ENCODE measurements at places on chromosomes 2 and 18. TPM values are rescaled to one million over a fixed set of nuclear protein-coding genes. Genes with fewer than 3 reads are reported as not detected.

TCF7L1 gene
- total RNA-seq, result not detected

IL37 gene
- not detected for total RNA-seq

ACTR3 gene
- total RNA-seq, result 267 TPM

ABCB11 gene
- total RNA-seq, result not detected

RIT2 gene
- not detected for total RNA-seq

EML6 gene
- 2.2 TPM for total RNA-seq

CTAGE1 gene
- not detected for total RNA-seq

SKA1 gene
- 0.39 TPM for total RNA-seq

OST4 gene
- 284 TPM for total RNA-seq

BCL11A gene
- 9.2 TPM for total RNA-seq

TCF23 gene
- total RNA-seq, result not detected

REG3G gene
- total RNA-seq, result not detected

CTIF gene
- total RNA-seq, result 6.1 TPM

SALL3 gene
- total RNA-seq, result not detected

KIAA2012 gene
- total RNA-seq, result not detected

C2orf80 gene
- not detected for total RNA-seq

EIPR1 gene
- total RNA-seq, result 25.1 TPM

PCGF1 gene
- 31.5 TPM for total RNA-seq

SCN7A gene
- not detected for total RNA-seq

MATN3 gene
- total RNA-seq, result not detected

C1QL2 gene
- not detected for total RNA-seq

- DNase-seq, result no peak
Measured at GRCh38 chr2:145638675-145639074, 1118.8 kb upstream of the ZEB2 start.

DNA sequence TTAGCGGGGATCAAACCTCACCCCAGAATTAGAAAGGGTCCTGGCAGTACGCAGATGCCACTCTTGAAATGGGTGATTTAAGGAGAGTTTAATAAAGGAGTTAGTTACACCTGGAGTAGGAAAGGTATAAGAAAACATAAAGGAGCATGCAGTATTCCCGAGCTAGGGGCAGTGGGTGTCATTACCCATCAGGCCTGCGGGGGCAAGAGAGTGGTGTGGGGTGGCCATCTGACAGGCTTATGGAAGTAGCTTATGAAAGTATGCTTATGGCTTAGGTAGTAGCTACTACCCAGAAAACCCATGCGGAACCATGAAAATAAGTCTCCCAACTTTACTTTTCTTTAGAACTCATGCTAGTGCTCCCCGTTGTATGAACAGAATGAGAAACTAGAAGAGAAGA, 568.9 kb upstream of the ACVR2A start:
- DNase-seq, result no peak

DNA sequence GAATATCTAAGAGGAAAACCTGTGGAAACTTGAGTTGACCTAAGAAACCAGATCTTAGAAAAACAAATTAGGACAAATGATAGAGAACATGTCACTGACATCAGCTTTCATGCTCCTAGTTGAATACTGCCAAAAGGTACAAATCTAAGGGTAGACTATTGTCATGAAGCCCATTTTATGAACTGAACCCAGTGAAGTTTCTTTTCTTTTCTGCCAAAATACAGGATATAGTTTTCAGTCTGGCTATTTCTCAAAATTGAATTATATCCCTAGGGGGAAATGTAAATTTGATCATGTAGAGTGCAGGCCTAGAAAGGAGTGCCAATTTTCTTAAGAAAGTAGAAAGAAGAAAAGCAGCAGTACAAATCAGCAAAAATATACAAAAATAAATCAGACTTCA, 46.6 kb downstream of the FSIP2 start:
- no peak for DNase-seq

GRCh38 chr18:23537274-23537673, 34.0 kb downstream of the RMC1 start:
- DNase-seq, result no peak

DNA sequence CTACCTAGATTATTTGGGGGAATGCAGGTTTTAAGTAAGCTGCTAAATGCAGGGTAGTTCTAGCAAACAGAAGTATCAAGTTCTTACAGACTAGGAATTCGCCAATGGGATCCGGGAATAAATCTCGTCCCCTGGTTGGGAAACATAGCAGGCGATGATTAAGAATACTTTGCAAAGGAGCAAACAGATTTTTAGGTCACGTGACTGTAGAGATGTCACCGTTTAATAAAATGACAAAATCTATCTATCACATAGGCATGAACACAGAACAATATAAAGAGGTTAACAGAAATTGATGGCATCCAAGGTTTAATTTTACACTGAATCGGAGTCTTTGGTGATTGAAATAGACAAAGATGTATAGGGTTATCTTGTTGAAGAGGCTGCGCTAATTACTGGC, 664.1 kb downstream of the BCL11A start:
- no peak for DNase-seq

DNA sequence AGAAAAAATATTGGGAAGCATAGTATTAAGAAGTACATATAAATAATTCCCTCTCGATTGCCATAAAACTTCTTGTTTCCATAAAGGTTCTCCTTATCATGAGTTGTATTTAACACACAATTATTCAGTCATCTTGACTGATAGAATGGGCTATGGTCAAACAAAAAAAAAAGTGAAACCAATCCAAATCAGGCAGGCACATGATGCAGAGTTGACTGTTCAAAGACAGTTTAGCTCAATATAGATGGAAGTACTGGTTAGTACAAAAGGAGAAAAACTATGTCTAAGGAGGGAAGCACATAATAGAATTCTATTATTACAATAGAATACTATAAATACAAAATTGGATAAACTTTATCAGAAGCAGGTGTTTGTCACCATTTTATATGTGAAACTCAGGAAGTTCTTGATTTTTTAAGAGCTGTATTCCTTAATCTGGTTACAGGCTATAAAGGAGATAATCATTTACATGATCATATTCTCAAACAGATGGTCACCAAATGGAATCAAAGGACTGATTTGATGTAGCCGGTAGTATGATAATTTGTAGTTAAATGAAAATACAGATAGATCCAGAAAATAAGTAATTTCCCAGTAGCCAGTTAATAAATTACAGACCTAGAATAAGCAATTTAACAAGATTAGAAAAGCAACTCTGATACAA, 18.2 kb upstream of the CALCRL start:
- no peak for DNase-seq

GRCh38 chr2:111239581-111240249, 119.0 kb downstream of the BCL2L11 start:
- no peak for DNase-seq

DNA sequence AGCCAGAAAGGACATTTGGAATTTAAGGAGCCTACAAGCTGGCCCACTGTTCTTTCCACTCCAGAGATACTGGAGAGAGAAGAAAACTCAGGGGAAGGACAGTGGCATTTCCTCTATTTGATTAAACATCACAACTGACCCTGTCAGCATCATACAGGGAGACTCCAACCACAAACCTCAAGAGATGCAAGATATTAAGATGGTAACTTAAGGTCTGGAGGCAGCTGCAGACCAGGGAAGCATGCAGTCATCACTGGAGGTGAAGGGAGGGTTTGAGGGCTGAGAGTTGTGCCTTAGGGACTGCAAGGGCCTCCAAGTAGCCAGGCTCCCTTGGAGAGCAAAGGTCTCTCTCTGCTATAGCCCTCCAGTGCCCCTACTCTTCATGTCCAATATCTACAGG, 67.4 kb downstream of the RNF152 start:
- no peak for DNase-seq

GRCh38 chr2:144156736-144157640, 362.9 kb downstream of the ZEB2 start:
- no peak for DNase-seq

GRCh38 chr2:17912266-17912691, 33.8 kb downstream of the KCNS3 start:
- no peak for DNase-seq

- no peak for DNase-seq
Measured at GRCh38 chr2:59171019-59171418, 929.9 kb upstream of the FANCL start.

GRCh38 chr2:208315081-208315788, 49.2 kb downstream of the PIKFYVE start:
- DNase-seq, result no peak

GRCh38 chr2:237041231-237041630, 44.5 kb upstream of the COPS8 start:
- no peak for DNase-seq

GRCh38 chr2:13876491-13877037, 756.0 kb upstream of the LRATD1 start:
- no peak for DNase-seq

- no peak for DNase-seq
Measured at GRCh38 chr18:2111456-2111855, 459.8 kb downstream of the METTL4 start.

DNA sequence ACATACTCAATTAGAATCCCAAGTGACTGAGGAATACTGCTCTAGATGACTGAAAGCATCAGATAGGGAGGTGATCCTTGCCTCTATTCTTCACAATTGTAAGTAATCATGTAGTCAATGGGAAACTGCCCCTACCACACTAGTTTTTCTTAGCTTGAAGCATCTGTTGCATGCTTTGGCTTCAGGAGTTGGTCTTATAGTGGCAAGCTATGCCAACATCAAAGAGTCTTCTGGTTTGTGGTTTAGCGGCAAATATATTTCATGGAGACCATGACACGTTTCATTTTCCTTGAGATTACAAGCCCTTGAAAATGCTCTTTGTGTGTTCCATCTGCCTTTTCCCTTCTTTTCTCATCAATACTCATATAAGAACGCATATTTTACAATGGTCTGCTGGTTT, 12.9 kb downstream of the DCC start:
- DNase-seq, result no peak

- DNase-seq, result no peak
Measured at GRCh38 chr18:42780171-42780570, 335.3 kb downstream of the RIT2 start.

DNA sequence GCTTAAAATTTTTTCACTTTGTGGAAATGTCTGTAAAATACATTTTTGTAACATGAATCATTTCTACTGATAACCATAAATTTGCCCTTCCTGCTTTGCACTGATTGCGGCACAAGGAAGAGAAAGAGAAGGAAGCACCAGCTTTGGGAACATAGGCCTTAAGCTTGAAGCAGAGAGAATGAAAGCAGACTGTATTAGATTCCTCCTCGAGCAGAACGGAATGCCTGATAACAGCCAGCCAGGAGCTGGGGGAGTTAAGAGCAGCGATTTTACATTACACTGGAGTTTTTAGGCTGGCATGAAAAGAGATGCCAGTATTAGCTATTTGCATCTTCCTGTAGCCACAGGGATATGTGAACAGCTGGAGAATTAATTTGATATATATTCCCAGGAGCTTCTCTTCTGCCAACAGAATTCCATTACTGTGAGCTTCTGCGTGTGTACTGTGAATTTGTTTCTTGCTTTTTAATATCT, 33.5 kb downstream of the CRIM1 start:
- no peak for DNase-seq

DNA sequence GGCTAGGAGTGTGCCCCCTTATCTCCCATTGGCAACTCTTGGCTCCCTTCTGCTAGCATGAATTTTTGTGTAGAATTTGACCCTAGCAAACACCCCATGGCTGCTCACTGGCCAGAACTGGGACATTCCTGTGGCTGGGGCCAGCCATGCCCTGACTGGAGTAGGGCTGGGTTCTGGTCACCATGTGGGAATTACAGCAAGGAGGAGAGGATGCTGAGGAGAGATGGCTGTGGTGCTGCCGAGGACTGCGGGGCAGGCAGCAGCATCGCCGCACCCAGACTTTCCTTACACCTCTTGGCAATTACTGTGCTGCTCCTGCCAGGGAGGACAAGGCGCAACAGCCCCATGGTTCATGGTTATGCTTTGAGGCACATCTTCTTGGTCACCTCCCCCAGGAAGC, 12.7 kb downstream of the KCNF1 start:
- DNase-seq, result no peak

DNA sequence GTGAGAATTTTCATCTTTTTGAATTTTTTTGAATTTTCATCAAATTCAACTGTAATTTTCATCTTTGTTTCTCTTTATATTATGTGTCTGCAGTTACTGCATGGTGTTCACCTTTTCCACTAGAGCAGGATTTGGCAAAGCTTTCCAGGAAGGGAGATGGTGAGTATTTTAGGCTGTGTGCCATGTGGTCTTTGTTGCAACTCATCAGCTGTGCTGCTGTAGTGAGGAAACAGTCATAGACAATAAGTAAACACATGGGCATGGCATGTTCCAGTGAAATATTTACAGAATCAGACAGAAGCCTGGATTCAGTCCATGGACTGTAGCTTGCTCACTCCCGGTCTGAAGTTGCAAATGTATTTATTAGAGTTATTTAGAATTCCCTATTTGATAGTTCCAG, 120.4 kb downstream of the DCDC2C start:
- no peak for DNase-seq

GRCh38 chr2:159933727-159934049, 128.7 kb downstream of the PLA2R1 start:
- no peak for DNase-seq

GRCh38 chr2:240398661-240399267, 36.7 kb upstream of the GPC1 start:
- no peak for DNase-seq

Data from T-helper 17 cell (primary cell).